ENCODE measurements at places on chromosomes 3 and 15.

GRCh38 chr3:54157860-54158259 lies 35.5 kb downstream of the CACNA2D3 start:
- no peak for DNase-seq

GRCh38 chr15:30062881-30063280 lies 19.9 kb upstream of the GOLGA8J start:
- no peak for DNase-seq

- DNase-seq, result no peak
These were observed 50.8 kb downstream of the RFTN1 start for GRCh38 chr3:16462679-16463078.

GRCh38 chr3:126287536-126288241 lies 69.5 kb downstream of the KLF15 start:
- DNase-seq, result peak; percentile 90

DNA sequence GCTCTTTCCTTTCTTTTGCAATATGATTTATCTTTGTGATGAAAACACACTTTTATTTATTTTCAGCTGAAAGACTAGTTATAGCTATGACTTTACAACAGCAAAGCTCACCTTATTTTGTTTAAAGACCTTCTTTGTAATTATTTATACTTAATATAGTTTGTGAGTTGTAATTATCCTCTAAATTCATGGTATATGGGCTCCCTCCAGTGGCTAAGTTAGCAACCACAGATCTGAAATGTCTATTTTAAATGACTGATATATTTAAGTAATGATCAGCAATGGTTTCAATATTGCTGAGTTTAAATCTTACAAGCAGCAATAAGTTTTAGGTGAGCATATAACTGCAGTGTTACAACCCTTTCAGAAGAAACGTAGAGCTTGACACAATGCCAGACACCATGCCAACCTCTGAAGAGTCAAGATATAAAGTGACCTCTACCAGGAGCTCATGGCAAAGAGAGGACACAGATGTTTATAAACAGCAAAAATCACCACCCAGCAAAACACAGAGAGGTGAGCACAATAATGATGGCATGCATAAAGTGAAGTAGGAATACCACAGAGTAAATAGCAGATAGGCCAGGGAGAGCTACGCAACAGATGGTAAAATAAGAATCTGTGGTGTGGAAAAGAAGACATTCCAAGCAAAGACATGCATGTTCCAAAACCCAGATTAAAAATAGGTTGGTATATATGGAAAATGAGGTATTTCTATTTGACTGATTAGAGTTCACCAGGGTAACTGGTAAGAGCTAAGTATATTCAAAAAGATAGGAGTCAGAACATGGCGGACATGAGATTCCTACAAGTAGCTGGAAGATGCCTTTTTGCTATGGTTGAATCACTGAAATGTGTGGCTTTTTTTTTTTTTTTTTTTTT lies 143.7 kb upstream of the ZNF385D start:
- DNase-seq, result no peak

GRCh38 chr3:184531626-184532280 lies 29.8 kb upstream of the EPHB3 start:
- DNase-seq, result no peak

DNA sequence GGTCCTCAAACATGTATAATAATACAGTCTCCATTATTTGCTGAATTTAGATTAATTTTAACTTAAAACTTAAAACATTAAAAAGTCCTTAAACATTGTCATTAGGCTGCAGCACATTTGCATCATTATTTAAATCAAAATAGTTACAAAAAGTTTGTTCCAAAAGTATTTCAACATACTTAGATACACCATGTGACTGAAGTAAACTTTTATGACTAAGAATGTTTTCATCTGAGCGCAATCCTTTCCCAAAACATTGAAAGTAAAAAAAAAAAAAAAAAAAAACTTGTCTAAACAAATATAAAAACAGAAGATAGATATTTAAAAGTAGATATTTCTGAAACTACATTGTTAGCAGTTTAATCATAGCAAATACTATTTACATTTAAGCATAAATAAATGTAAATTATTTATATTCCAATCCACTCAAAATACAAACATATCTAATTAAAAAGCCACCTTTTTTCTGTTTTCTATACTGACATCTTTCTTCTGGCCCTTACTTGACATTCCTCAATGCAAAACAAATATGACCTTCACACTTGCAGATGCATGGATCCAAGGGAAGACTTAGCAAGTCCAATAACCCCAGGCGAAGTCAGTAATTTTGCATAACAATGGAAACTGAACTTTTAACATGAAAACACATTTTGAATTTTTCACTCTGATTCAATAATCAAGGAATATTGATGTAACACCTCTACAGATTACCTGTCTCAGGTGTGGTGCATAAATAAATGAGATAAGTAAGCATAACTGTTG lies 10.3 kb downstream of the FAM227B start:
- no peak for DNase-seq

DNA sequence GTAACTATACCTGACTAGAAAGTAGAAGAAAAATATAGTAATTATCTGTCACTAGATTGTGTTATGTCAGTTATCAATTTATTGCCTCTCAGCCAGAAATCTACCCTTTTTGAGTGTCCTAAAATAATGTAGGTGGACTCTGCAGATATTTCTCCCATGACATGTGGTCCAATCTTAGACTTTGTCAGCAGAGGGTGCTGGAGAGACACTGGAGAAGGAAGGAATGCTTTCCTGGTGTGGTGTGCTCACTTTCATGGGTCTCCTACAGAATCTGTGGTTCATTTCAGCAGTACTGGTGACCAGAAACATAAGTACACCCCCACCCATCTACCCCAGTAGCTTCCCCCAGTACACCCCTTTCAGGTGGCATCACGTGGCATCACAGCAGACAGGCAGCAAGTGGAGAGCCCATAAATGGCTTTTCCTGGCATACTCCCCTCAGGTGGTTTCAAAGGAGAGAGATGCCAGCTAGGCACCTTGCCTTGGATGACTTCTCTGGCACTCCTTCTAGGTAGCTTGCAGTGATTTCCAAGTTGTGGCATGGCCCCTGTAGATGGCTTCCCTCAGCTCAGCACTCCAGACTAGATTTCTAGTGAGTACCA lies 114.7 kb downstream of the GADL1 start:
- DNase-seq, result no peak

GRCh38 chr3:162019817-162020216 lies 523.2 kb downstream of the OTOL1 start:
- no peak for DNase-seq

DNA sequence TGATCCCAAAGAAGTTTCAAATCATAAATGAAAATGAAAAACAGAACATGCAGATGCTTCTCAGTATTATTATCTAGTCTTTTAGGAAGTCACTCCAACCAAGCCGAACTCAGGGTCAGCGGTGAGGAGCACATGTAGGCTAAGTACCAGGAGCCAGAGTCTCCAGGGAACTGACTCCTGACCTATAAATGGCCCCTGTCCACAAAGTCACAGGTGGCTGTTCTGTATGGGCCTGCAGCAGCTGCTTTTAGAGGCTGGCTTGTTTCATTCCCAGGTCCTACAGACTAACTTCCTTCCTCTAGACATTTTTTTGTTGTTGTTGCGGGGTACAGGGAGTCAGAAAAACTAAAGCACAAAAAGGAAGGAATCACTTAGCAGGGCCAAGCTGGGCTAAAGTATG lies 54.6 kb downstream of the DAPK2 start:
- no peak for DNase-seq

GRCh38 chr3:169822540-169822939 lies 9.8 kb upstream of the LRRC34 start:
- DNase-seq, result no peak

- DNase-seq, result no peak
These were observed 12.1 kb downstream of the RGMA start for GRCh38 chr15:93076875-93077274.

GRCh38 chr3:150703299-150703755 lies 393 bp downstream of the ERICH6 start:
- DNase-seq, result no peak

GRCh38 chr15:49902685-49903501 lies 216.1 kb downstream of the ATP8B4 start:
- DNase-seq, result no peak

DNA sequence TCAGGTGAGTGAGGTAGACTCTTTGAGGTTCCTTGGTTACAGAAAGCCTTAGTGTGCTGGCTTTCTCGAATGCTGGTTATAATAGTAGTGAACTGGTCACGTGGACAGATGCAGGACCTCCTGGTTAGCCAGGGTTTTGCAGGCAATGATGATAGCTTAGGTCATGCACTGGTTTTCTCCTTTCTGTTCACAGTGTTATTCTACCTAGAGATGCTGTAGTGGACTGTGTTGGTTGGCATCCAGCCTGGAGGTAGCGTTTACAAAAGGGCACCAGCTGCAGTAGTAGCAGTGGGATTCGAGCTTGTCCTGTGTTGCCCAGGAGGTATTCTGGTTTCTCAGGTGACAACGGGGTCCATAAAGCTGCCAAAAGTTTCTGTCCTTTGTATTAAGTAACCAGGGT lies 27.0 kb downstream of the PCCB start:
- DNase-seq, result no peak

DNA sequence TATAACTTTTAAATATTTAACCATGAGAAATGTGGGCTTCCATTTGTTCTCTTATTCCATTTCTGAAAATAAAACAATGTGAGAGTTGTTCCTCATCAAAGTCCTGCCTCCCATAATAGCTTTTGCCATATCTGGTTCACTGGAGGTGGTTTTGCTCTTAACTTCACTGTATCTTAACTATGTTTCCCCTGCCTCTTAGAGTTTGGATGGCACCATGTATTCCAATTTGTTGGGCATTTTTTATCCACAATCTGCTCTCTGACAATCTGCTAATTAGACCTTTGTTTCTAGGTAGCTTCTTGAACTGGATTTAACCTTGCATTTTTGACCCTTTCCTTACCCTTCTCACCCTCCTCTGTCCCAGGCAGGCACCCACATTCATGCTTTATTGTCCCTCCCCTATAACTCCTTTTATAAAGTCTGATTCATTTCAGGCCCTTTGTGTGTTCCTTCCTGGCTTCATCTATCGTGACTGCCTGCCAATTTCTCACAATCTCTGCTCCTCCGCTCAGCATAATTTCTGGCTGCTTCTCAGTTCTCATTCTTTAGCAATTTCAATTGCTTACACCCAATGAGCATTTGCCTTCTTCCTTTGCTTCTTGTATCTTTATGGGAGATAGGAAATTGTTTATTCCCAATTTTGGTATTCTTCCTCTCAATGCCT lies 144.2 kb upstream of the ARHGEF26 start:
- no peak for DNase-seq

GRCh38 chr15:82922737-82923136 lies 29.8 kb downstream of the HOMER2 start:
- DNase-seq, result no peak

- peak; percentile 25 for DNase-seq
These were observed 225.9 kb upstream of the C2CD4B start for GRCh38 chr15:62390791-62391640.

DNA sequence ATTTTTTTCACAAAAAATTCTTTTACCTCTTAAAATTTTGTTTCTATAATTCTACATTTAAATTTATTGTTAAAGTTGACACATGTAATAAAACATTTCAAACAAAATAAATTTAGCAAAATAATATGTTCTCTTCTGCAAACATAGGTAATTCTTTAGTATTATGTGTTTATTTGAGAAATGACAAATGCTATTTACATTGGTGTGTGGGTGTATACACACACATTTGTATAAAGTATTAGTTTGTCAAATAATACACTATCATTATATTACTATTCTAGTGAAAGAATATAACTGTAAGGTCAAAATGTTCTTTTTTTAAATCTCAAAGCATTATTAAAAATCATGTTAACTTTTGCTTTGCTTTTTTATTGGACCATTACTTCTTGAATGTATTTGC lies 1370.6 kb downstream of the SI start:
- DNase-seq, result no peak

GRCh38 chr3:149382518-149382917 lies 5.1 kb upstream of the TM4SF1 start:
- no peak for DNase-seq

- no peak for DNase-seq
These were observed 28.5 kb downstream of the MCTP2 start for GRCh38 chr15:94259863-94260262.

DNA sequence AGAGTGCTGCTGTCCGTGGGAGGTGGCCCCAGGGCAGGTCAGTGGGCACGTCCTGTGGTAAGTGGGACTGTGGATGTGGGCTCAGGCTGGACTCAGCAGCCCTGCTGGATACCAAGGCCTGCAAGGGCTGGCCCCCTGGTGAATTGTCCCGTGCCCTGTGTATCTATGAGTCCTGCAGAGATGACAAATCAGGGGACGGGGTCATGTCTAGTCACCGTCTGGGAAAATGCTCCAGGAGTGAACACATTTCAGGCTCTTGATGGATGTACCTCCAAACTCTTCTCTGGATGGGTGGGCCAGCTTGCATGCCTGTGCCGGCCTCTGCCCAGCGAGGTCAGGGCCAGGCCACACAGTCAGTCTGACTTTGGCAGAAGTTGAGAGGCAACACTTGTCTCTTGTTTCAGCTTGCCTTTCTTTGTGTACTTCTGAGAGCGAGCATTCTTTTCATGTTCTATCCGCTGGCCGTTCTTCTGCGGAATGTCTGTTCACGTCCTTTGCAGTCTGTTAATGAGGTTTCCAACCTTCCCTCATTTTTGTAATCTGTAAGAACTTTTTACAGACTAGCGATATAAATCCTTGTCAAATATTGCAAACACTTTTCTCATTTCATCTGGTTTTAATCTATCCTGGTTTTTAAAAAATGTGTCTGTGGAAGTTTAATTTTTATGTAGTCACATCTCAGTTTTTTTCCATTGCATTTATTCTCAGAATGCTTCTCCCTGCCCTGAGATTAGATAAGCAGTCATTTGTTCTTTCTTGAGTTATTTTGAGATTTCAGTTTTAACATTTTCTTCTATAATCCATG lies 11.4 kb upstream of the STAB1 start:
- DNase-seq, result no peak

DNA sequence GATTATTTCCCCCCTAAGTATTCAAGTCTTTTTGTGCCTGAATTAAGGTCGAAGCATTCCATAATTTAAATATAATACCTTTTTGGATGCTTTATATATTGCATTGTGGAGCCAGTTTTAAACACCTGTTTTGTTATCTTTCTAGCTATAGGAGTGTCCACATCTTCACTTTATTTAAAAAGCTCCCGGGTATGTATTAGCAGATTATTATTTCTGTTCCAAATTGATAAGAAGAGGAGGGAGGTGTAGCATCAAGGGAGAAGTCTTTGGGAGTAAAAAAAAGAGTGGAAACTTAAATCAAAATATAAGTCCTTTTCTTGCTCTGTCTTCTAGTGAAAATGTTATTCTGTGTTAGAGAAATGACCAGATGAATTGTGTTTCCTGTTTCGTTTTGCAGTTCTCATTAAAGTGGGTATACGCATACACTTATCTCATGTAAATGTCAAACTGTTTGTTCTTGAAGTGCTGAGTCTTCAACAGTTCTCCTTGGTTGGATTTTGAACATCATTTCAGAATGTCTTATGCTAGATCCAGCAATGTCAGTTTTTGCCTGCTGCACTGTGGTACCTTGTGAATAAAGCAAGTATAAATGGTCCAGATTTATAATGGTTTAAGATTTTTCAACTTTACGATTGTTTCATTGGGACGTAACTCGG lies 105.8 kb downstream of the FNDC3B start:
- DNase-seq, result no peak

- DNase-seq, result no peak
These were observed 8.8 kb upstream of the CHST14 start for GRCh38 chr15:40461958-40462357.

DNA sequence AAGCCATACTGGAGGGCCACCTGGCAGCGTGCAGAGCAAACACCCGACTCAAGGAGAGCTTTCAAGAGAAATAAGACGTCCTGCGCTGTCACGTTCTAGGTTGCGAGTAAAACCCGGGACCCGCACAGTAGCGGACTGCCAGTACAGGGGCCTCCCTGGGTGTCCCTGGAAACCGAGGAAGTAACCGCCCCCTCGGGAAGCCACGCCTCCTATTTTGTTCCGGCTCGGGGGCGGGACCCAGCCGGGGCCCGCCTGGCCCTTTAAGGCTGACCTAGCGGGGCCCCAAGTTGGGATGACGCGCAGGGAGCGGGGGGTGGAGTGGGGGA lies 218 bp upstream of the MAPKAPK3 start:
- DNase-seq, result peak; percentile 82
